ENCODE measurements at places on chromosomes 3 and 15.

DNA sequence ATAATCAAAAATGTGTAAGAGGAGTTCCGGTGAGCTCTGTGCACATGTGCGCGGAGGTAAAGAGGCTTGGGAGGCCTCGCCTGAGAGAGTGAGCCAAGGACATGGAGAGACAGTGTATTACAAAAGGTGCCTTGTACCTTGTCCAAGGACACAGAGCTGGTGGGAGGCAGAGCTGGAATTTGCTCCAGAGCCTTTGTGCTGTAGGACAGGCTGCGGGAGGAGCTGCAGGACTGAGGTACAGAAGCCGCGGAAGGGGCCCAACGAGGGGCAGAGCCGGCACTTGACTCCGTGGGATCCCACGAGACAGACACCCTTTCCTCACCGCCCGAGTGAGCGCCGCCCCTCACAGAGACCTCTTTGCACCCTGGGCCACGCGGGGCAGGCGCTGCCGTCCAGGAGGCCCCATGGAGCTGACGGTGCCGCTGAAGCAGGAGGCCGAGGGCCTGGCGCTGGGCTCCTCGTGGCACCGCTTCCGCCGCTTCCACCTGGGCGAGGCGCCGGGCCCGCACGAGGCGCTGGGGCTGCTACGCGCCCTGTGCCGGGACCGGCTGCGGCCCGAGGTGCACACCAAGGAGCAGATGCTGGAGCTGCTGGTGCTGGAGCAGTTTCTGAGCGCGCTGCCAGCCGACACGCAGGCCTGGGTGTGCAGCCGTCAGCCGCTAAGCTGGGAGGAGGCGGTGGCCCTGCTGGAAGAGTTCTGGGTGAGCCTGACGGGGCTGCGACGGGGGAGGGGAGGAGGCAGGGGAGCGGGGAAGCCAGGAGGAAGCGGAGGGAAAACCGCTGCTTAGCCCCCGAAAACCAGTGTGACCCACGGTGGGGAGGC is 68.7 kb downstream of the SLTM start:
- DNase-seq, result no peak

- DNase-seq, result no peak
Measured at GRCh38 chr3:45868213-45868612, 18.1 kb upstream of the CCR9 start.

DNA sequence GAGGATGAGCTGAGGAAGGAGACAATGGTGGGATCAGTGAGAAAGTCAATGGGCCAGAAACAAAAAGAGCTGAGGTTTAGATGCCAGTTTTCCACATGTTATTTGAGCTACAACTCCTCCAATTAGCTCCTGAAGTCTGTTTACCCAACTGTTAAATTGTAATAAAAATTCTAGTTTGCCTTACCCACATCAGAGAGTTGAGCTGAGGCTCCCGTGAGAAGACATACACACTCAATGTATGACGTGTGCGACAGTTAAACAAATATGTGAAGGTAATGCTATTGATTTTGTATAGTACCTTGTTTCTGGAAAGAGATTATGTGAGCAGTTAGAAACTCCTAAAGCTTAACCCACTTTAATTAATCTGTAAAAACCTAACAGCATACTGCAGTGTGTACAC is 318.1 kb upstream of the GRM7 start:
- no peak for DNase-seq

- no peak for DNase-seq
Measured at GRCh38 chr15:43913941-43914340, 87.1 kb downstream of the WDR76 start.

DNA sequence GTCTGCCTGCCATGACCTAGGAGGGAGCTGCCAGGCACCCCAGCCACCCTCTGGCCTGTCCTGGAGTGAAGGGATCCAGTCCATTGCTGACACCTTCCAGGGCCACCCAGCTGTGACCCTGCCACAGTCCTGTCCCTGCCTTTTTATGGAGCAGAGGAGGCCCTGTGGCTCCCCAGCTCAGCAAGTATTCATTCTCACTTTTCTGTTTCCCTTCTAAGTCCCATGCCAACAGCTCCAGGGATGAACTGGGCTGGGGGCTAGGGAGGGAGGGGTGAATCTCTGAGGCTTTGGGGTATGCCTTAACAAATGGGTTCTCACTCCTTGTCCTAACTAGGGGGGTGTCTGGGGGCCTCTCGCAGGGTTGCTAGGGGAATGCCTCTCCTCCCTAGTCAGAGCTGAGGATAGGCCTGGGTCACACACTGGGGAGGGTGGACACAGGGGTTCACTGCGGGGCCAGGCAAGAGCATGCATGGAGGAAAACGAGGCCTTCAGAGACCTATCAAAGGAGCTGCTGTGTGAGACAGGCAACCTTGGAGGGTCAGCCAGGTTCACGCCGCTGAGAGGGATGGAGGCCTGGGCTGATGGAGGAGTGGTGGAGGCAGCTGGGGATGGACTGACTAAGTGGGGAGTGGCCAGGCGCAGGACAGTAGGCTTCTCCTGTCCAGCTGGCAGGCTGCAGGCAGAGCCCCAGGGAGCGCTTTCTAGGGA is 31.8 kb downstream of the EPHB3 start:
- no peak for DNase-seq

DNA sequence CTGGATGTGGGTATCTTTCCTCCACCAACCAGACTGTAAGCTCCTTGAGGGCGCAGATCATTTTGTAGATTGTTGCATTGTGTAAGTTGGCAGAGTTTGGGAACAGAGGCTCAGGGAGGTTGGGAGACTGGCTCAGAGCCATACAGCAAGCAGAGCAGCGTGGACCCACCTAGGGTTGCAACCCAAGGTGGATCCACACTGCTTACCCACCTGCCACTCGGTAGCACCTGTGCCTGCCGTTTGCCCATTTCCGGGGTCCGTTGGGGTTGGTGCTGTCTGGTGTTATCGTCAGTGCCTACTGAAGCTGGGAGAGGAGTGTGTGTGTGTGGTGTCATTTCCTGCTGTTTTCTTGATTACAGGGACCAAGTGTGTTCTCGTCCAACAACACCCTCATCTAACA is 19.0 kb downstream of the SMAD6 start:
- DNase-seq, result no peak

DNA sequence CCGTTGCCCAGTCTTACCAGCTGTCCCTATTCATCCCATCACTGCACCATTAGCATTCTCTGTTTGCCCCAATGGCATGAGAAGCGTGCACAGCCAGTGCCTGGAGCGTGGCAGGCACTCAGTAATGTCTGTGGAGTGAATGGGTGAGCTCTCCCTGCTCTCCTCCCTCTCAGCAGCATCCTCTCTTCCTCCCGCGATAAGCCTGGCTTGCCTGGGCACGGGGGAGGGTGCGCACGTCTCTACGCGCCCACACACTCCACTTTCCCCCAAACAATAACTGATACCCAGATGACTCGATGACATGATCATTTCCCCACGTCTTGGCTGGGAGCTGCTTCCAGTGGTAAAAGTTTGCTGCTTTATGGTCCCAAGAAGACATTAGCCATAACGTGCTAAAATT is 81.8 kb upstream of the LINGO1 start:
- no peak for DNase-seq

GRCh38 chr3:57043518-57043917 is 16.9 kb upstream of the SPATA12 start:
- no peak for DNase-seq

DNA sequence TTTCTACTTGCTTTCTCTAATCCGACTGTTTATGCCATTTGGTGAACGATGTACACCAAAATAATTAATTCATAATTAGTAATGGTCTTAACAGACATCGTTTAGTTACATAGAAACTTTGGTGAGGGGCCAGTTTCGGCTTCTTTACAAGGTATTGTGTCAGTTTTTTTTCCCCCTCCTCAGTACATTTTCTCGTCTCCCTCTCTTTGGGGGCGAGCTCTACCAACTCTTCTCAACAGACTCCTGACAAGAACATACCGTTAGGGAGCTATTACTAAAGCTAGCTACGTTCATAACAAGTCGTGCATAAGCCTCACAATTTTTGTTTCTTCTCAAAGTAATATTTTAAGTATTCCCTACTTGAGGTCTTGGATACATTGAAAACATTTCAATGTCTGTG is 1.4 kb downstream of the U2SURP start:
- DNase-seq, result no peak

DNA sequence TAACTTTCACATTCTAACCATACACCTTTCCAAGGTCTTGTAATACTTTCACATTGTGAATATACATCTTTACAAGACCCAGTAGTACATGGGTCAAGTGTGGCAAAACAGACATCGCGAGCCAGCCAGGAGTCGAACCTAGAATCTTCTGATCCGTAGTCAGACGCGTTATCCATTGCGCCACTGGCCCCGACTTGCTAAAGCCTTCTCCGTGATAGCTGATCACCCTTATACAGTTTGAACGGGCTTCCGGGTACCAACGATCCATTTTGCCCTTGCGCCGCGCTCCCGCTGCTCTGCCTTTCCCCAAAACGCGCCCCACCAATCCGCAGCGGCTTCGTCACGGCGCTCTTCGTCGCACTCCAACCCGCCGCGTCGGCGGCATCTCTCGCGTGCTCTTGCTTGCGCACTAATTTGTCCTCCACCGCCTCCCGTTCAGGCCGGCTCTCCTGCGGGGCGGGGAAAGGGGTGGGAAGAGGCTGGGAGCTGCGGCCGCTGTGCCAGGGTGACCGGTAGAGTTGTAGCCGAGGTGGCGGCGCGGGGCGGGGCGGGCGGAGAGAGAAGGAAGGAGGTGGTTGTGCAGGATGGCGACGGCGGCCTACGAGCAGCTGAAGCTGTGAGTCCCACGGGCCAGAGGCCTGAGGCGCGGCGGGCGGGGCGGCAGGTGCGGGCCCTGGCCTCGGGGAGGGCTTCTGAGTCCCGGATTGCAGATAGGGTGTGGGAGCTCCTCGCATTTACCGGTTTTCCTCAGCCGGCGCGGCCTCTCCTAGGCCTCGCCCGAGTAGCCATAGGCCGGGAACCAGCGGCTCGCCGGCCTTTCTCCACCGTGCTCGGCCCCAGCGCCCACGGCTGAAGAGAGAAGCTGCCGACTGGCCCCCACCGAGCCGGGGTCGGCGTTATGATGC is at the start of gene SACM1L:
Gene SACM1L (plus strand): TSS at position 515 of the 905 bp plus-strand sequence. CDS start 70 bp downstream, at position 585.
- DNase-seq, result peak; percentile 94

DNA sequence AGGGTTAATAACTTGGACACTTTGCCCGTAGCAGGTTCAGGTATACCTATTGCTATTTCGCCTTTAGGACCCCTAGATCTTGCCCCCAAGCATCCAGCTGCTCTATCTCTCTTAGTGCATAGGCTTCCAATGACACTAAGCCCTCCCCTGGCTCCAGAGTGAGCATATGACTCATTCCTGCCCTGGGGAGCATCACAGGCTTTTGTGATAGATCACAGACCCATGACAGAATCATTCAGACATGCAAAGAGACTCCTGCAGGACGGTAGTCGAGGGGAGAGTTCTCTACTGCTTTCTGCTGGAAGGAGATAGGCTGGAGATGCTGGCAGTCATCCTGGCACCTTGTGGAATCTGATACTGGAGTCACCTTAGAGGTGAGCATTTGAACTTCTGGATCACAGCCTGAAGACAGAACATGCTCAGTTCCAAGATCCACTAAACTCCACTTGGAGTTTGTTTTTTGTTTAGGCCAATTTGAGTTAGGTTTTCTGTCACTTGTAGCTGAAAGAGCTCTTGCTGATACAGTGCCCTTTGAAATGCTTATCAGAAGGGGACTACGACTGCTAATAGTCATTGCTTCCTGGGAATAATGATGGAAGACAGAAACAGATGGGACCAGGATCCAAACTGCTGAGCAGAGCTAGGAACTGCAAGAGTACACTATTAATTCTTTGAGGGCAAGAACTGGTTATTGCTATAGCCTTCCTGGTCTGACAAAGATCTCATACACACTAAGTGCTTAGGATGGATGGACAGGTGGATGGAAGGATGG is 11.0 kb downstream of the LYSMD2 start:
- DNase-seq, result peak; percentile 37

- DNase-seq, result no peak
Measured at GRCh38 chr15:65460741-65461347, 38.1 kb upstream of the IGDCC4 start.

DNA sequence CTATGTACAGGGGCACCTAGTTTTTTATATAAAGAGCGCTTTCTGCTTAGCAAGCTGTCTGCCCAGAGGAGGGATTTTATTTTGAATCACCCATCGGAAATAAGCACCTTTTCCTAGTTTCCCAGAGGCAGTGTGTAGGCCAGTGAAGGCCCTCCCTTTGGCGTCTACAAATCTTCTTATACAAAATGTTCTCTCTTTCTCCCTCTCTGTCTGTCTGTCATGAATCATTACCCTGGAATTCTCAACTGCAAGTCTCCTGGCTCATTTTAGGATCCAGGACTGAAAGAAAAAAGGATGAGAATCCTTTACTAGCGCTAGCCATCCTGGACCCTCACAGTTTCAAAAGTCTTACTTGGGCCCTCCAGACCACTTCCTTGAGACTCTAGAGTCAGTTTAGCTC is 728.1 kb downstream of the OTOL1 start:
- no peak for DNase-seq

DNA sequence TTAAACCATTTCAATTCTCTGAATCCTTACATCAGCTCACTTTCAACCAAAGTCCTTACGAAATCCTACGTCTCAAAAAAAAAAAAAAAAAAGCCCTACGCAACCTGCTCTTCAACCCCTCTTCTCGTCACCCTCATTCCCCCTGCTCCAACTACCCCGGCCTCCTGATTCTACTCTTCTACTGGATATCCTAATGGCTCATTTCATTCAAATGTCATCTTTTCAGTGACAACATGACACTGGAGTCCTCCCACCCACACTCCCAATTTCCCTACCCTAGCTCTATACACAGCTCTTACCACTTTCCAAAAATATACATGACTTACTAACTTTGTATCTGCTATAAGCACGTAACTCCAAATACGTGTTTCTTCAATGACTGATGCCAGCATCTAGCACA is 11.5 kb downstream of the UBP1 start:
- no peak for DNase-seq

- DNase-seq, result no peak
Measured at GRCh38 chr3:41600616-41601015, 361.3 kb downstream of the ULK4 start.

GRCh38 chr3:172383306-172383796 is 64.9 kb downstream of the GHSR start:
- no peak for DNase-seq

- DNase-seq, result no peak
Measured at GRCh38 chr15:45401665-45402161, 23.4 kb upstream of the GATM start.
